Stimulated activated CD8-positive, alpha-beta memory T cell treated with anti-CD3 and anti-CD28 coated beads, Interleukin-12 subunit alpha, Interleukin-12 subunit beta, amount 100 ng/mL, for 1 hour (primary cell): ENCODE measurements at places on chromosomes 6 and 20.
A peak's percentile ranks its signal among the peaks of the same experiment; 100 is the strongest.

DNA sequence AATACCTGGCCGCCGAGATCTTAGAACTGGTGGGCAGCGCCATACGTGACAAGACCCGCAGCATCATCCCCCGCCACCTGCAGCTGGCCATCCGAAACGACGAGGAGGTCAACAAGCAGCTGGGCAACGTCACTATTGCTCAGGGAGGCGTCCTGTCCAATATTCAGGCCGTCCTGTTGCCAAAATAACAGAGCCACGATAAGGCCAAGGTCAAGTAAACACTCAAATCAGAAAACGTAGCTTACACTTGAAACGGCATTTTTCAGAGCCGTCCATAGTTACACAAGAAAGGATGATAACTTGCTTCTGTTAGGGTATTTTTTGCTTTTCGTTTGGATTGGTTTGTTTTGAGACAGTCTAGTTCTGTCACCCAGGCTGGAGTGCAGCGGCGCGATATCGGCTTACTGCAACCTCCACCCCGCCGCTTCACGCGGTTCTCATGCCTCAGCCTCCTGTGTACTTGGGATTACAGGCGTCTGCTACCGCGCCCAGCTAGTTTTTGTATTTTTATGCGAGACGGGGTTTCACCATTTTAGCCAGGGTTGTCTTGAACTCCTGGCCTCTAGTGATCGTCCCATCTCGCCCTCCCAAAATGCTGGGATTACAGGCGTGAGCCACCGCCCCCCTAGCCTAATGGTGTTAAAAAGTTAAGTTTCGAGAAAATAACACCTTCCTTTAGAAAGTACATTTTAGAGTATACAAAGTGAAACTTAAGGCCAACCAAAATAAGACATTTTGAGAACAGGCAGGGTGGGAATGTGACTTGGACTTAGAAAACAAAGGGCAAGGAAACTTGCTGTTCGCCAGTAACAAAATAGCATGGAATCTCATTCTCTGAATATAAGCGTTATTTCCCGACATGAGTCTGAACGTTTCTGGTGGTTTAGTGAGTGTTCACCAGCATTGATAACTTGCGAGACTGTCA lies 42.8 kb upstream of the HFE start:
- DNase-seq: no peak

DNA sequence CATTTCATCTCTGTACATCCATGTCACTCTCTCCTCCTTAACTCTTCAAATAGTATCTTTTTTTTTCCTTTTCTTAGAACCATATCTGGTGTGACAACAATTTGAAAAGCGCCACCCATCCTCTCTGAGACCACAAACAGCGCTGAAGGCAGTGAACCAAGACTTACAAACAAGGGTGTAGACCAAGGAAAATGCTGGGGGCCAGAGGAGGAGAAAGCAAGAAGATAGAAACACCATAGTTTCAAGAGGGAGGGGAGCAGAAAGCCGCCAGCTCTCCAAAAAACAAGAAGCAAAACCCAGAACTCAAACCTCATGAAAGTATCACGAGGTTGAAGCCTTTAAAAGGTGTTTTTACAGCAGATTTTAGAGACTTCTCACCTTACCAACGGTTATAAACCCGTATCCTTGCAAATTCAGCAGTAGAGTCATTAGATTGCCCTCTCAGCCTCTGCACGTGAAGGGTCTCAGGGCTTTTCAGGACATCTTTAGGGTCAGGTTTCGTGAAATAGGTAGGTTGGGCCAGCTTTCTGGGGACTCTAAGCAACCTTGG lies 13.3 kb upstream of the RIPOR2 start:
- peak; percentile 35 for DNase-seq

- DNase-seq: no peak
These were observed 510.5 kb downstream of the LMBRD1 start for GRCh38 chr6:69286331-69286730.

DNA sequence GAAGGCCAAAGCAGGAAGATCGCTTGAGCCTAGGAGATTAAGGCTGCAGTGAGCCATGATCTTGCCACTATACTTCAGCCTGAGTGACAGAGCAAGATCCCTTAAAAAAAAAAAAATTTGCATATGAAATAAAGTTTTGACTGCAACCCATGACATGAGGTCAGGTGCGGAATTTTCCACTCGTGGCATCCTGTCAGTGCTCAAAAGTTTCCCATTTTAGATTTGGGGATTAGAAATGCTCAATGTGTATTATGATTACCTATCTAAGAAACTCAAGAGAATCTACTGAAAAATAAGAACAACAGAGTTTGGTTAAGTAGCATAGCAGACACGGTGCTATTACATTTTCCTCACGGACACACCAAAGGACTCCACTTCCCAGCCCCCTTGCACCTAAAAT lies 11.7 kb downstream of the SLC23A2 start:
- DNase-seq: no peak

DNA sequence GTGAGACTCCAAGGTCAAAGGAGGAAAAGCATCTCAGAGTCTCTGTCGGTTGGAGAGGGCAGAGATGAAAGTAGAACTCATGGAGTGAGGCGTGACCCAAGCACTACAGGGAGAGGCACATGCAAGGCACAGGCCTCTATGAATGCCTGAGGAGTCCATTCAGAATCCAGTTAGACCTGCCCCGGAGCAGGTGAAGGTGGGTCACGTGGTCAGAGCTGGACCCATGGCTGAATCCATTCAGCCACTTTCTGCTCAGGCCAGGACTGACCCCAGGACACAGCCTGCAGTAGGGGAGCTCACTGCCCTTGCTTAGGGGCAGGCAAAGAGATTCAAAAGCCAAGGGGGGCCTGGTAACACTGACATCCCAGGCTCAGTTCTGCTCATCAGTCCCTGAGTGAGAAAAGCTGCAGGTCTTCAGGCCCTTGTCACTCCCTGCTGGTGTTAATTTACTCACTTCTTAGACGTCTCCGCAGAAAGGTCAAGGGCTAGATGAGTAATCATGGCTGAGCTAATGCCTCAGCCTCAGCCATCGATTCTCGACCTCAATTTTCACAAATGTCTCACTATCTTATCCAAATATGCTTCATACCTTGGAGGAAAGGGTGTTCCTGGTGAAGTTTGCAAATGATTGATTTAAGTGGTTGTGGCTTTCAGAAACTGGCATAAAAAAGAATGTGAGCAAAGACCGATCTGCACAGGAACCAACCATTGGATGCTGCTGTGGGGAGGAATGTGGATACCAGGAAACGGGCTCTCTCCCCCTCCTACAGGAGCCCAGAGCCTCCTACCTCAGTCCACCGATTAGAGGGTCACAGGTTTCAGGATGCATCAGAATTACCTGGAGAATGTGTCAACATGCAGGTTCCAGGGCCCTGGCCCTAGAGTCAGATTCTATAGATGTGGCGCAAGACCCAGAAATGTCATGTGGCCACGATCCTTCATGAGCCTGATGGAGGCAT lies 584.4 kb downstream of the PTPRT start:
- no peak for DNase-seq

GRCh38 chr20:63230800-63231268 lies 4.9 kb upstream of the BIRC7 start:
- DNase-seq: no peak

DNA sequence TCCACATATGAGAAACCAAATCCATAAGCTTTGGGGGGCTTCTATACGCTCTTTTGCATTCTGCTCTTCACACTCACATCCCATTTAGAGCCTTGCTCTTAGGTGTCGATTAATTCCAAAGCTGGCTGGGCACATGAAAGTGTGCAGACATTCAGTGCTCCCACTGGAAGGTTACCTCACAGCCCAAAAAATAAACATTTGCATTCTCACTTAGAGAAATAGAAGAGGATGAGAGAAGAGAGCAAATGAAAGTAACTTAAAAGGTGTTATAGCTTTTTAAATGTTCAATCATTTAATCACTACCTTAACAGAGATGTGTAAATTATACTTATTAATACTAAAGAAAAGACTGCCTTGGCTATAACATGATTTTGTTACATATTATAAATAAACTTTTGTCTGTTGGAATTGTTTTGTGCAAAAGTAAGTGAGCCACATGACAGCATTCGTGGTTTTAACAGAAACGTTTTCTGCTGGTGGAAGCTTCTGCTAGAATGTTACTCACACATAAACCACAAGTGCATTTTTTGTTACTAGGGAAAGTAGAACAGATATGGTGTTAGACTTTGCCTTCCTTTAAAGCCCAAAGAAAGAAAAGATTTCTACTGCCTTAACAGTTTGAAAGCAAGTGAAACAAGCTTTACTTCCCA lies 116.7 kb downstream of the SIM1 start:
- no peak for DNase-seq

DNA sequence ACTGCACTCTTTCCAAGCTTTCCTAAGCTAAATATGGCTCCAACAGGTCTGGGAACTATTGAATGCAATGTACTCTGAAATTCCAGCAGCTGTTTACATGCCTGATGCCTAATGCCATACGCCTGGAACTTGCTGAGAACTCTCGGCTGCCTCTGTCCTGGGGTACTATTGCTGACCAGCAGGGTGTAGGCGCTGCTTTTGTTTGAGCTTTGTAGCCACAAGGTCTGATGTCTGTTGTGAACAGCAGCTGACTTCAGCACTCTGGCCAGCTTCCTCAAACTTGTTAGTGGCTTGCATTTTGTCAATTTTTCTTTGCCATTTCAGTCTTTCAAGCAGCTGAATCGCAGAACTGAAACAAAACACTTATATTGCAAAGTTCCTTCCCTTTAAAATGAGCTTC lies 26.7 kb downstream of the SAYSD1 start:
- DNase-seq: no peak

GRCh38 chr6:11023032-11023431 lies 21.1 kb downstream of the ELOVL2 start:
- no peak for DNase-seq

GRCh38 chr20:18734525-18735189 lies 78.9 kb upstream of the SCP2D1 start:
- DNase-seq: no peak

- no peak for DNase-seq
These were observed 55.9 kb upstream of the NAA20 start for GRCh38 chr20:19961293-19961692.

GRCh38 chr6:146194434-146194833 lies 165.6 kb downstream of the GRM1 start:
- no peak for DNase-seq

- DNase-seq: no peak
These were observed 14.0 kb upstream of the APMAP start for GRCh38 chr20:25006431-25007167.
